Foreskin melanocyte (primary cell): ENCODE measurements at places on chromosomes 1 and 21.

DNA sequence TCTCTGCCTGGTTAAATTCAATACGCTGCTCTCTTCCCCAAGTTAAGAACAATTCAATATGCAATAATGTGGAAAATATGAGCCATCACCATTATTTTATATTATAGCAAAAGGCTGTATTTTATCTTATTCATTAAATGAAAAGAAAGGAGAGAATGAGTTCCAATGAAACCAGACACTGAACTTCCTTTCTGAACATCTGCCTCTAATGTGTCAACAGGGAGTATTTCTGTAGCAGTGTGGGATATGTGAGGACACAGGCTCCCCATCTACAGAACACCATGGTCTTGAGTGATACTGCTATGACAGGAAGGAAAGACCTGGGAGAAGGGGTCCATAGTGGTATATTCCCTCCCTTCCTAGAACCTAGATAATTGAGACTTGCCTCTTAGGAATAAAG lies 46.3 kb downstream of the CASQ2 start:
- DNase-seq, result no peak

DNA sequence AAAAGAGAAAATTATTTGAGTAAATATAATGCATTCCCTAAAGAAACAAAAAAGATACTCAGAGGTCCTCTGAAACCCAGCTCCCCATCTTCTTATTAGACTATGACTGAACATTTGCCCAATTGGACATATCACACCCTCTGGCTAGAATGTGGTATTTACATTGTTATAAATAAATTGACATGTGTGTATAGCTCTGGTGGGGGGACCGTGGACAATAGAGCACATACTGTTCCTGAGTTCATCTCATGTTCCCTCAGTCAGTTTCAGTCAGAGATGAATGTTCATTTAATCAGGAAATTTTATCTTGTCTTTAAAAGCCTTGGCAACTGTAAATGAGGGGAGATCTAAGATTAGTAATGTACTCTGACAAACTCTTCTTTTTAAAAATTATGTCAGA lies 459.3 kb upstream of the ADAMTS5 start:
- no peak for DNase-seq

DNA sequence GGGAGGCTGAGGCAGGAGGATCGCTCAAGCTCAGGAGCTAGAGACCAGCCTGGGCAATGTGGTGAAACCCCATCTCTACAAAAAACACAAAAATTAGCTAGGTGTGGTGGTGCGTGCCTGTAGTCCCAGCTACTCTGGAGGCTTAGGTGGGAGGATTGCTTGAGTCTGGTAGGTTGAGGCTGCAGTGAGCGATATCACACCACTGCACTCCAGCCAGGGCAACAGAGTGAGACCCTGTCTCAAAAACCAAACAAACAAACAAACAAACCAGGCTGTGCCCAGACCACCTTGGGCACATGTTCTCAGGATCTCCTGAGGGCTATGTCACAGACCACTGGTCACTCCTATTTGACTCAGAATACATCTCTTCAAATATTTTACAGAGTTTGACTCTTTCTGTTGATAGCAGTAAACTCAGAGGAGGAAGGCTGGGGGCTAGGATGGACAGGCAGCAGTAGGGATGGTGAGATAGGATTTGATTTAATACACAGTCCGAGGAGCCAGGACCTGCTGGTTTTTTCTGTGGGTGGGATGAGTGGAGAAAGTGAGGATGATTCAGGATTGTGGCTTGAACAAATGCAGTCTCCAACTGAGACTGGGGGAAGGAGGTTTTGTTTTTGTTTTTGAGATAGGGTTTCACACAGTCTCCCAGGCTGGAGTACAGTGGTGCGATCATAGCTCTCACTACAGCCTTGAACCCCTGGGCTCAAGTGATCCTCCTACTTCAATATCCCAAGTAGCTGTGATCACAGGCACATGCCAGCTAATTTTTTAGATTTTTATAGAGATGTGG lies 46.5 kb downstream of the OLFML3 start:
- DNase-seq, result no peak

DNA sequence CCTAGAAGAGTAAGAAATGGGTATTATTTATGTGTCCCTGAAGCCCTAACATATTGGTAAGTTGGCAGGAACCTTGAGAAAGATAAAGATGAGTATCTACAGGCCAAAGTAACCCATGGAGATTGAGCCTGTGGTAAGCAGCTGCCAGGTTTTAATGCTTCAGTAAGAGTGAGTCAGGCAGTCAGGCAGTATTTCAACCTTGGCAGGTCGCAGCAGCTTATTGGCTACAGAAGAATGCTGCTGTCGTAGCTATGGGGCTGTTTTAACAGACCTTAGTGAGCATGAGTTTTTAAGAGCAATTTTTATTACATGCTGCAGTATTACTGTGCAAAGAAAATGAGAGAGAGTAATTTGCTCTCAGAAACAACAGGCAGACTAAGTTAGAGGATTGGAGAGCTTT lies 10.3 kb upstream of the SLC30A10 start:
- DNase-seq, result no peak

DNA sequence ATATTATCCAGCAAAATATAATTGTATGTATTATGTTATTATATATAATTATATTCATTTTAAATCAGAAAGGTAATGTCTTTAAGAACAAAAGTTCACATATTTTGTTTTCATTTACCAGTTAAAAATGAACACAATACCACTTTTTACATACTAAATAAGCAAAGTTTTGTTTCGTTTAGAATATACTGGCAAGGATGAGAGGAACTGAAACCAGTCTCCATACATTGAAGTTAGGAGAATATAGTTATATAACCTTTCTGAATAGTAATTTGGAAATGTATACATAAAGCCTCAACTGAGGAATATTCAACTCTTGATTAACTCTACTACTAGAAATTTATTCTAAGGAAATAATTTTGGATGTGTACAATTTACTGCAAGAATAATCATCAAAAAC lies 110.5 kb downstream of the ZNF644 start:
- DNase-seq, result no peak

DNA sequence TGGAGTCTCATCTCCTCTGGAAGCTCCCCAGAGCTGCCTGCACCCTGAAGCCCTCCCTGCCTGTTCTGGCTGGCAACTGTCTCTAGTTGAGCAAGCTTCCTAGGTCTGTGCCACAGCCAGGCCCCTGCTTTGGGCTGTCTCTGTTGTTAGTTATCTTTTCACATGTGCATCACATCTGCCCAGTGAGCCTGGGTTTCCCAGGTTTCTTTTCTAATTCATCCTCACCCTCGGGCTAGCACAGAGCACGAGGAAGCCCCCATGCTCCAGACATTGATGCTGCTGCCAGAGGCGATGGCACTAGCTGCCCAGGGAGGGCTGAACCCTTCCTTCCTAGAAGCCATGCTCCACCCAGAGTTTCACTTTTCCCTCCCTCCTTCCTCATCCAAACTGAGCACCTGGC lies 27.2 kb downstream of the RASSF5 start:
- DNase-seq, result no peak

- DNase-seq, result no peak
Measured at GRCh38 chr1:41362357-41362721, 1.1 kb downstream of the FOXO6 start.

GRCh38 chr1:41330588-41331545 lies 30.4 kb upstream of the FOXO6 start:
- no peak for DNase-seq
